ENCODE measurements at places on chromosomes 12 and 14.
A peak's percentile ranks its signal among the peaks of the same experiment; 100 is the strongest.

DNA sequence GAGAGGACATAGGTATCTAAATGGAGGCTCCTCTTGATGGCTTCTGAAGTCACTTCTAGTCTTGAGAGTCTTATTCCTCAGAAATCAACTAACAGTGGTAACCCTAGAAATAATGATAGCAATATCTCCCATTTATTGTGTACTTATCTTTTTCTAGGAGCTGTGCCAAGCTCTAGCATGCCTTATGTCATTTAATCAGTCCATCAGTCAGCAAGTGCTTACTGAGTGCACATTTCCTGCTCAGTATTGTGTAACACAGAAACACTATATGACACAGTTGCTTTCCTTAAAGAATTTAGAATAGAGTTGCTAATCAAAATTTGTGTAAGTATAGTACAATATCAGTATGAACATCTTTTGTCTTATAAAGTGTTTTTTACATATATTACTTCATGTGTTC lies 36.6 kb downstream of the KRT76 start:
- no peak for DNase-seq

DNA sequence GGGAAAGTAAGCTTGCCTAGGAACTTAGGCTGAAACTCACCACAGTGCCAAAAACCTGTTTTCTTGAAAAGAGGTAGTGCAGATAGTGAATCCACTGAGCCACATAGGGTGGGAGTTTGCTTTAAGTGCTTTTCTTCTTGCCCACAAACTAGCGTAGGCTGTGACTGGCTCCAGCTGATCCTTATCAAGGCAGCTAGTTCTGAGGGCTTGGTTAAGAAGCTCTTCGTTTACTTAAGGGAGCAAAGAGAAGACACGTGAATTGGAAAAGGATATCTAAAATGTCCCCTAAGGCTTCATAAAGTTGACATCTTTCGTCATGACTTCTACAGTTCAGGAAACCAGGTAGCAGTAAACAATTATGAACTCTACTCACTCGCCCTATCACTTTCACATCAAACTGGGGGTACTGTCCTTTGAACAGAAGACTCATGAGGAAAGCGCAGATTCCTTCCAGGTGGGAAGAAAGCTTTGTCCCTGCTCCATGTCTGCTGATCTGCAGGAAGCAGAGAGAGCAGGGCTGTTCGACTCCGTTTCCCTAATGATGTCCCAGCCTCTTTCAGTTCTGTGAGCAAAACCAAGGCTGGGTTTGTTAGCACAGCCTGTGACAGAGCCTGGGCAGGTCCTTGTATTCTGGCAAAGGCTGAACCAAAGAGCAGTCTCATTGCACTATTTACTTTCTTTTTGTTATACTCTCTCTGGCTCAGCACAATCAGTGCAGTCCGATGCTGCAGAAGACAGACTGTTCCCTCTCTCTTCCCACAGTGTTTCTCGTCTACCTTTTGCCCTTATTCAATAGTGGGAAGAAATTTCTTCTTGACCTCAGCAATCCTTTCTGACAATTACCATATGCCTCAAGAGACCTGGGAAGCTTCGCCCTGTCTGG lies 93.5 kb upstream of the ETV6 start:
- no peak for DNase-seq

DNA sequence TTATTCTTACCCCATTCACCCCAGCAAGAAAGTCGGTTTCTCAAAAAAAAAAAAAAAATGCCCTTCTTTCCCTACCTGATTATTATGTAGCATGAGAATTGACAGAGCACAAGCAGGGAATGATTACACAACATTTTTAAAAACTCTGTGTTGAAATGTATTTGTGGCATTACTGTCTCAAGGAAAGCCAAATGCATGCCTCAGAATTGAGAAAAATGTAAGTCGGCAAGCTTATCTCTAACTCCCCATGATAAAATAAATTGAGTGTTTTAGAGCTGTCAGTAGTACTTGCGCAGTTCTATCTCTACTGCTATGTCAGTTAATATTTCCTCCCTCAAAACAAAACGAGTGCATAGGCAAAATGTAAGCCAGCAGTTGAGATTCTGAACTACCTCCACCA lies 25.7 kb downstream of the ANO4 start:
- no peak for DNase-seq

GRCh38 chr12:104478396-104479122 lies 21.8 kb downstream of the CHST11 start:
- DNase-seq = peak; percentile 60

DNA sequence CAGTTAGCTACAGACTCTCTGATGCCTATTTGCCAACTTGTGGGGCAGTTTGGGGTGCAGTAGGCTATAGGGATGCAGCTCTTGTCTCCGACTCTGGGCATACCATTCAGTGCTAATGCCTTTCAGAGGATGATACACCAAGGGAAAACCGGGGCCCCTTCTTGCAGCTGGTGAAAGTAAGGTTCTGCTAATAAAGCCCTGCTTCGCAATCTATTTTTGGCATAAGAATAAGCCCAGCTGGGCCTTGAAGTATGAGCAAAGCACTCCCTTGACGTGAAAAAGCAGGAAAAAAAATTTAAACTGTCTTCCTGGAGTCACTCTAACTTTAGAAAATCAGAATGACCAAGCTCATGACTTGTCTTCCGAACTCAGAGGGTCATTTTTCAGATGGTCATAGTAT lies 124.1 kb upstream of the RBM19 start:
- no peak for DNase-seq

GRCh38 chr12:104583301-104583700 lies 126.6 kb downstream of the CHST11 start:
- no peak for DNase-seq

DNA sequence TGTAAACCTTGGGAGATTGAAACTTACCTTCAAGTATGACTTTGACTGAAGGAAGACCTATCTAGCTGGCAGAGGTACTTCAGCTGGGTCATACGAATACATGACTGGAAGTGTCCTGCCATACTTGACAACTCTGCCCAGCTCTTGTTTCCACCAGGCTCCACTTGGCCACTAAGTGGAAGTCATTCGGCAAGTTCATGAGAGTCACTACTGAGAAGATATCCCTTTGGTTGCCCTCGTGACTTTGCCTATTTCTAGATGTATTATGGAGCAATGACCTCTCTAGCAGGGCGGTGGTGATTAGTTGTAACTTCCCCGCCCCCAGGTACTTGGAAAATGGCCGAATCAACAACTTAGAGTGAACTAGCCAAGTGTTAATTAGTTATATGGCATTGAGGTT lies 8.6 kb upstream of the CACNA1C start:
- no peak for DNase-seq

DNA sequence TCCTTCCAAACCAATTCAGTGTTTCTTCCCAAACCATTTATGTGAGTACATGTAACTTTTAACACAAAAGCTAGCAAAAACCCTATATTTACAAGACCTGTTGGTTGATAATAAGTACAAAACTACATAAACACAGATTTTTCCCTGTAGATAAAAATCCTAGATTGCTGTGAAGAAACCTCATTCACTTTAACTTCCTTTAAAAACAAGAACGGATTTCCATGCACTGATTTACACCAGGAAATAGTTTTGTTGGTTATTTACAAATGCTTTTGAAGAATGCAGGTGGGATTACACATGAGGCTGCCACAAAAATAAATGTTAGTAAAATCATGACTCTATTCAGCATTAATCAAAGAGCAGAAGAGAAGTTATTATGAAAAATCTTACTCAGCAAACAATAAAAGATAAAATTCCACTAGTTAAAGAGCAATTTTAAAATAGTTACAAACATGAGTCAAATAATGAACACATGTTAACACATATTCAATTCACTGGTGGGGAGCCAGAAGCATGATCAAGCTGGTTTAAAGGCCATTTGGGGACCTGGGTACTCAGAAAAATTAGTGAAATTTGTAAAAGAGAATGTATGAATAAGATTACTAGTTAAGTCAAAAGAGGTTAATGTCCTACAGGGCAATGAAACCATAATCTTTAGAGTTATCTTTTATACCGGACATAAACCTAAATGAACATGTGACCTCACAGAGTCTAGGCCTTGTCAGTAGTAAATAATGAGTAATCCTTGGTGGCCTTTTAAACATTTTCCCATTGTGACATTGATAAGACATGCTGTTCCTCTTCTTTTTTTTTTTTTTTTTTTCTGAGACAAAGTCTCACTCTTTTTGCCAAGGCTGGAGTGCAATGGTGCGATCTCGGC lies 79.9 kb downstream of the PHLDA1 start:
- DNase-seq = no peak

DNA sequence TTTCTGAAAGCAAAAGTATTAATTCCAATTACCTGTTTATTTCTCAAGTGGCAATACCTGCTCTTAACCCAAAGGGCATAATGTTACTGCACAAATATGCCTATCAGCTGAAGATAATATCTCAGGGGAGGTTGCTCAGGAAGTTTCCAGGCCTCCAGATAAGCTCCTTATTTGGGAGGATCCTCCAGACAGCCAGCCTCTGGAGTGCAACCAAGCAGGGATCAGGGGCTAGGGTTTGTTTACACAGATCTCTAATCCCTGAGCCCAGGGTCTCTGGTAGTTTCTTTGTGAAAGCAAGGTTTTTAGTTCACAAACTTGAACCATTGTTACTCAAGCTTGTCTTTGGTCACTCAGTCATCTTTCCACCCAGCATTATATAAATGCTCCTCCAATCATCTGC lies 124.4 kb downstream of the SLC38A4 start:
- no peak for DNase-seq

- no peak for DNase-seq
These were observed 8.1 kb upstream of the ATXN2 start for GRCh38 chr12:111607239-111607638.

DNA sequence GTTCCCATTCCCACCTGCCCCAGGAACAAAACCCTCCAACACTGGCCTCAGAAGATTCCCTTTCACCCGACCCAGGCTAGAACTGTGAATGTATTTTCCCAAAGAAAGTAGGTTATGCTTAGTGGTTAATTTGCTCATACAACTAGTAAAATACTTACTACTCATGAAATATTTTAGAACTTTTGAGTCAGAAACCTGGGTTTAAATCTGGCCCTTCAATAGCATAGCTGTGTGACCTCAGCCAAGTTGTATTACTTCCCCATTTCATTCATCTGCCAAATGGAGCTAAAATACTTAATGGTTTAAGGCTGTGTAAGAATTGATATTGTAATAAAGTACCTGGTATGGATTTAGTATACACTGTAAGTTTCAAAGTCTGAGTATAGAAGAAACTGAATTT lies 69.1 kb upstream of the DNM1L start:
- DNase-seq = no peak

GRCh38 chr12:103442182-103442555 lies 53.6 kb downstream of the C12orf42 start:
- DNase-seq = no peak

- no peak for DNase-seq
These were observed 5.2 kb upstream of the CNPY2 start for GRCh38 chr12:56321027-56321426.

- DNase-seq = no peak
These were observed 16.2 kb downstream of the RXYLT1 start for GRCh38 chr12:63795944-63796343.

DNA sequence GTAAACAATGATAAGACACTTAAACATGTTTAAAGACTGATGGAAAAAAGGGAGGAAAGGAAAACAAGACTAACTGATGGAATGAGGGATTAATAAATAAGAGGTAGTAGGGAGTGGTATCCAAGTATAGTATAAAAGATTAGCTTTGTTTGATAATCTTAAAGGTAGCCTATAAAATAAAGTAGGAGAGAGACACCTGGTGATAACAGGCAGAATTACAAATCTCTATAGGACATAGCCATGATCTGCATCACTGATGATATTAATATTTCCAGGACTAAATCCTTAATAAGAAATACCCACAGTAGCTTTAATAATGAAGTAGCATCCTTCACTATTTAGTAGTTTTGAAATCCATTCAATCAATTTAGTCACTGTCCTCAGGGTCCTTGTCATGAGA lies 30.4 kb downstream of the DLGAP5 start:
- peak; percentile 22 for DNase-seq

- DNase-seq = no peak
These were observed 135.0 kb downstream of the ANO6 start for GRCh38 chr12:45350861-45351260.

GRCh38 chr12:5163661-5164060 lies 120.0 kb downstream of the KCNA5 start:
- DNase-seq = no peak

DNA sequence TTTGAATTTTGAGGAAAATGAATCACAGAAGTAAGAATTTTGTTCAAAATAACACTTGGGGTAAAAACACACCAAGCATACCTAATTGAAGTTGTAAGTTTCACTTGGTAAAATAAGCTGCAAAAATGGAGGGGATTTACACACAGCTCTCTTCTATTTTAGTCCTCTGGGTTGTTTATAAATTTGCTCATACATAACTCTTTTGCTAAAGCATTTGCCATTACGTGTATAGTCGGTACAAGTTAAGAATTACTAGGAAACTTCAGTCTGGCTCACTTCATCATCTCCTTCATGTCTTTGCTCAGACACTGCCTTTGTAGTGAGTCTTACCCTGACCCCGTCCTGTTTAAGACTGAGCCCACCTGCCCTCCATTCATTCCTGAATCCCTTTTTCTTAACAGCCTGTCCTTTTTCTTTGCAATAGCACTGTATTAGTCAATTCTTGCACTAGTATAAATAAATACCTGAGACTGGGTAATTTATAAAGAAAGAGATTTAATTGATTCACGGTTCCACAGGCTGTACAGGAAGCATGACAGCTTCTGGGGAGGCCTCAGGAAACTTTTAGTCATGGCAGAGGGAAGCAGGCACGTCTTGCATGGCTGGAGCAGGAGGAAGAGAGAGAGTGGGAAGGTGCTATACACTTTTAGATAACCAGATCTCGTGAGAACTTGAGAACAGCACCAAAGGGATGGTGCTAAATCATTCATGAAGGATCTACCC lies 451.1 kb downstream of the PCNX1 start:
- no peak for DNase-seq

- DNase-seq = no peak
These were observed 22.1 kb downstream of the ACVR1B start for GRCh38 chr12:51973560-51973959.
